ENCODE measurements at places on chromosomes 12 and 14. TPM values are rescaled to one million over a fixed set of nuclear protein-coding genes. Genes with fewer than 3 reads are reported as not detected.
A peak's percentile ranks its signal among the peaks of the same experiment; 100 is the strongest.

Gene TEDC1
- total RNA-seq: 53.2 TPM

DNA sequence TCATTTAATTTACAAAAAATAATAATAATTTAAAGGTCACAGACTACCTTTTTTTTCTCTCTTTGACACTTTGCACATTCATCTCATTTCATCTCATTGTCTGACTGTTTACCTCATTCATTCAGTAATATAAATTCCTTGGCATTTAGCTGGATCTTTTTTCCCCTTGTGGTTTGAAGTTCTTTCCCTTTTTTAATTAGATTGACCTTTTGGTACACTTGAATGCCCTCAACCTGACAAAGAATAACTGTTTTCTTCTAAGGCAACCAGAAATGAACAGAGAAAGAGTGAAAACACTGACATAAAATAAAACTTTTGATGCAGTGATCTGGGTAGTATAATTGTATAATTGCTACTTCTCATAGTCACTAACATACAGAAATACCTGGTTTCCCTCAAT lies 774.9 kb upstream of the NOVA1 start:
- H3K27me3 ChIP-seq: no peaks in the 10 kb centered on the region
- H3K27ac ChIP-seq: no peak overlapping the region
- H3K36me3 ChIP-seq: no peaks in the 10 kb centered on the region
- H3K4me1 ChIP-seq: no peaks in the 10 kb centered on the region

GRCh38 chr12:25417071-25417470 lies 136.0 kb downstream of the LMNTD1 start:
- H3K36me3 ChIP-seq: no peaks in the 10 kb centered on the region
- DNase-seq: no peak
- no peak overlapping the region for H3K4me3 ChIP-seq
- no peaks in the 10 kb centered on the region for H3K4me1 ChIP-seq
- no peak overlapping the region for H3K27ac ChIP-seq

Gene TEX22
- total RNA-seq: 3.9 TPM

Gene TEP1
- 38.1 TPM for total RNA-seq

DNA sequence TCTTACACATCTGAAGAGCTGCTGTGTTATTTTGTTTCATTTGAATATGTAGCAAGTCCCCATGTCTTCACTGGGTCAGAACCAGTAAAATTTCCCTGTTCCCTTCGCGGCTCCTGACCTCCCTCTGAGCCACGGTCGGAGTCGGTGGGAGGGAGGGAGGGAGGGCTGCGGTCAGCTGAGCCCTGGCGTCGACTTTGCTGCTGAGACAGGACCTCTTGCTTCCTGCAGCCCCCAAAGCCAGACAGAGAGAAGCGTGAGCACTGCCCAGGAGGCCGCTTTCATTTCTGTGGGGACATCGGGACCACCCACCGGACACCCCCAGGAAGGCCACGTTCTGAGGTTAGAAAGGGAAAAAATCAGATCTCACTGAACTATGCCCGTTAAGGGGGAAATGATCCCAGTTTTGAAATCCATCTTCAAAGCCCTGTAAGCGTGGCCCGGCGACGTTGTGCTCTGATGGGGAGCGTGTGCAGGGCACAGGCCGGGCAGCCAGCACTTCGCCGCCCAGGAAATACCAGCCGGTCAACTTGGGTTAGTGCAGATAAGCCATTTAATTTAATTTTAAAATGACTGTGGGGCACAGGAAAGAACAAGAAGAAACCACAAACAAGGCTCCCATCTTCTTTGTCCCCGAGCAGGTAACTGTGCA lies 42.1 kb downstream of the NOC4L start:
- H3K4me3 ChIP-seq: peak overlapping the region; percentile 49
- H3K36me3 ChIP-seq: peaks cover 26% of the 10 kb centered on the region
- H3K27ac ChIP-seq: peak overlapping the region; percentile 94

GRCh38 chr12:3122841-3123678 lies 45.9 kb downstream of the TSPAN9 start:
- no peak for DNase-seq
- no peaks in the 10 kb centered on the region for H3K36me3 ChIP-seq
- peaks cover 36% of the 10 kb centered on the region for H3K27me3 ChIP-seq
- H3K4me3 ChIP-seq: no peak overlapping the region
- H3K4me1 ChIP-seq: peaks cover 14% of the 10 kb centered on the region

GRCh38 chr12:1946296-1946695 lies 27.8 kb upstream of the CACNA2D4 start:
- DNase-seq: no peak
- H3K4me3 ChIP-seq: no peak overlapping the region
- peaks cover 44% of the 10 kb centered on the region for H3K36me3 ChIP-seq
- H3K4me1 ChIP-seq: no peaks in the 10 kb centered on the region
- no peak overlapping the region for H3K27ac ChIP-seq
- no peaks in the 10 kb centered on the region for H3K27me3 ChIP-seq

Gene STON2
- total RNA-seq: 1.1 TPM

DNA sequence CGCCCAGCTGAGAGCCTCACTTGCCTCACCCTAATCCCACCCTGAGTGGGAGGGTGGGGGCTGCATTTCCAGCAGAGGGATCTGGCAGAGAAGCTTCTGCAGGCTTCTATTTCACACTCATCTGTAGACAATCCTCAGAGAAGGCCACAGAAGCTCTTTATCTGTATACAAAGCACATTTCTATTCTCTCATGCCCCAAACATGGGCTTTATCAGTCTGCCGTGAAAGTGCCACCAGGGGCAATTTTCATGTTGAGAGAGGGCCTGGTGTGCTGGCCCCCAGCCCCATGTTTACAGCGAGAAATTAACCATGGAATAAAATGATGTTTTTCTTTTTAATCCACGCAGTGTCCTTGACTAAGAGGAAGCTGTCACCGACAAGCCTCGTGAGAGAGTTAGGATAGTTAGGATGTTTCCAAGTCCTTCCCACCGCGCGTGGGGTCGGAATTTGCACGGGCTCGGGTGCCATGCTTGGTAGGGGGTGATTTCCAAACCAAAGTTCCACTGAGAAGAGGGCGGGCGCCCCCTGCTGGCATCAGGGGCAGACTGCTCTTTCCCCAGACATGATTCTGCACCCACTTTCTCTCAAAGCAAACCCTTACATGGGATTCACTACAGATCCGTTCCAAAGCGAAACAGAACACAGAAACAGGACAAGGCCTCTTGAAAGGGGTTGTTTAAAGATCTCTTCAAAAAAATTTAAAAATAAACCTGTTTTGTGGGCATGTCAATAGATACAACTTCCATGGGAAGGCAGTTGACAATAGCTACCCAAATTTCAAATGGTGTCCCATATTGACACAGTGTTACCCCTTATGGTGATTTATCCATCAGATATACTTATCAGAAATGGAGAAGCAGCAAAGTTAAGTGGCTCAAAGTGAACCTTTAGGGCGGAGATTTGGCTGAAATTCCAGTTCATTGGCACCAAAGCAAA lies 19.4 kb downstream of the BDKRB1 start:
- H3K4me3 ChIP-seq: no peak overlapping the region
- H3K36me3 ChIP-seq: peaks cover 2% of the 10 kb centered on the region
- DNase-seq: peak; percentile 70
- H3K27ac ChIP-seq: no peak overlapping the region
- H3K27me3 ChIP-seq: no peaks in the 10 kb centered on the region

Gene CIROP
- total RNA-seq: not detected

- no peaks in the 10 kb centered on the region for H3K36me3 ChIP-seq
- no peak overlapping the region for H3K27ac ChIP-seq
- DNase-seq: no peak
- peaks cover 5% of the 10 kb centered on the region for H3K27me3 ChIP-seq
- no peaks in the 10 kb centered on the region for H3K4me1 ChIP-seq
- no peak overlapping the region for H3K4me3 ChIP-seq
Measured at GRCh38 chr14:20516921-20517320, 11.6 kb downstream of the RNASE10 start.

- no peaks in the 10 kb centered on the region for H3K4me1 ChIP-seq
- H3K36me3 ChIP-seq: no peaks in the 10 kb centered on the region
- H3K4me3 ChIP-seq: no peak overlapping the region
- peak; percentile 14 for DNase-seq
- H3K27ac ChIP-seq: no peak overlapping the region
Measured at GRCh38 chr12:96828169-96828789, 78.8 kb upstream of the NEDD1 start.

DNA sequence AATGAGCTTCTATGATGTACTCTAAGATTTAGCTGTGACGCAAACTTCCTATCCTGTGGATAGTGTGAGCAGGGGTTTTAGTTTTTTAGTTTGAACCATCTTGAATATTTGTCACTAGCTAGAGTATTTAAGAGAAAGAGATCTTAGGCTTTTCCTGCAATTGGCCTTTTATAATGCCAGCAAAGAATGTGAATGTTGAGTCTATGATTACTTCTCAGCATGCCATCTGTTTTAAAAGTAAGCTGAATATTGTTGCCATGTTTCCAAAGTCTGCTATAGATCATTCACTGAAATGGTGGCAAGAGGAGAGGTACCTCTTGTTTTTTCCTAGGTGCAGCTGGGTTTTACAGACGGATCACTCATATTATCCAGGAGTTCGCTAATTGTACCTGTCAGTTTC lies 1783.6 kb upstream of the FLRT2 start:
- no peaks in the 10 kb centered on the region for H3K36me3 ChIP-seq
- H3K4me1 ChIP-seq: no peaks in the 10 kb centered on the region
- no peak for DNase-seq
- no peaks in the 10 kb centered on the region for H3K27me3 ChIP-seq
- H3K4me3 ChIP-seq: no peak overlapping the region

DNA sequence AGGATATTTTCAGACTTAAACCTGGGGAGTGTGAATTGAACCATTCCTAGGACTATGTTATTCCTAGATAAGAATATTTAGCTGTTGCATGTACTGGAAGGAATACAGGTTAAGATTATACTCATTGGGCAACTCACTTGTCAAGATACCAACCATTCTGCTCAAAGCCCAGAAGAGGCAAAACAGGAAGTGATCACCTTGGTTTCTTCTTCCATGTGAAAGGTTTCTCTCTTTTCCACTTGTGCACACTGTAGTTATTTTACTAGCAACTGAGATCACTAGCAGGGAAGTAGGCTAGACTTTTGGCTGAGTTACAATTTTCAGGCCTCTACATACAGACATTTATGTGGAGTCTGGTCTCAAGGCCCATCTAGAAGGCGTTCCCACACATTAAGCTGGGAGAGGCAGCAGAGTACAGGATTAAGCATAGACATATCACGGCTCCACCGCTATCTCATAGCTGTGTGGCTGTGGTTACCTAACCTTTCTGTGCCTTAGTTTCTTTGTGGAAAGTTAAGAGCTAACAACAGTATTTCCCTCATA lies 83.9 kb upstream of the FERMT2 start:
- H3K4me1 ChIP-seq: peaks cover 36% of the 10 kb centered on the region
- H3K36me3 ChIP-seq: peaks cover 70% of the 10 kb centered on the region
- no peak overlapping the region for H3K27ac ChIP-seq
- H3K4me3 ChIP-seq: no peak overlapping the region

Gene HAL
- total RNA-seq: 0.69 TPM

DNA sequence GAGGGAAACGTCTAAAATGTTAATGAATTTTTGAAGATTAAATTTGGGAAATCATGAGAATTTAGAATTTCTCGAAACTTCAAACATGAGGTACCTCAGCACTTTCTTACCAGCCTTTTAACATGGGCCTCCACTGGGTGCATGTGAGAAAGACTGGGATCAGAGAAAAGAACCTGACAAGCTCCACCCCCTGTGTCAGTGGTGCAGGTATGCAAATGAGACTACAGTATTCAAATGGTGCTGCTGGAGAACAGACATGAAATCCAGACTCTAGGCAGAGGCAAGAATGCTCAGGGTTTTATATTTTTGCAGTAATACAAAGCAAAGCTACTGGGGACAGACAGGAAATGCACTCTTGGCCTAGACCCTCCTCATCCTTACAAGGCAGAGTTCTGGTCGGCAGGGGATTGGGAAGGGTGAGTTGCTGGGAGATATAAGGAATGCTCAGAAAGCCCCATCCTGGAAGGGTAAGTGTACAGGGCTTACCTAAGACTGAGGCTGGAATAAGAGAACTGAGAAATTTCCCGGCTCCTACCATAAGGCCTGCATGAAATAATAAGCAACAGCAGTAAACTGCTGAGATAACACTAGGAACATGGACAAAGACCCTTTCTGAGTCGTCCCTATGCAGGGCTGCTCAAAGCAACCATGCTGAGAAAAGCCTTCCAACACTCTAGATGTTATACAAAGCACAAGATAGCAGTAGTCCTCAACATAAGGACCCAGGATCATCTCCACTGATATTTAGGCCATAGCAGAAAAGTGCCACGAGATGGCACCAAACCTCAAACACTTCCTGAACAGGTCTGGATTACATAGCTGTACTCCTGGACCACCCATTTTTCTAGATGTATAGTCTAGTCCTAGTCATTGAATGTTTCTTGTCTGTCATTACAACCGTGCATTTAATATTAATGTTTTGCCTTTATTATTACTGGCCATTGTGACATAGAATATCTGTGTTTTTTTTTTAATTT lies 260.8 kb downstream of the RASSF9 start:
- peak; percentile 25 for DNase-seq
- no peaks in the 10 kb centered on the region for H3K36me3 ChIP-seq
- H3K27ac ChIP-seq: no peak overlapping the region
- H3K4me3 ChIP-seq: no peak overlapping the region
- H3K27me3 ChIP-seq: no peaks in the 10 kb centered on the region

Gene PTPRB
- total RNA-seq: not detected

DNA sequence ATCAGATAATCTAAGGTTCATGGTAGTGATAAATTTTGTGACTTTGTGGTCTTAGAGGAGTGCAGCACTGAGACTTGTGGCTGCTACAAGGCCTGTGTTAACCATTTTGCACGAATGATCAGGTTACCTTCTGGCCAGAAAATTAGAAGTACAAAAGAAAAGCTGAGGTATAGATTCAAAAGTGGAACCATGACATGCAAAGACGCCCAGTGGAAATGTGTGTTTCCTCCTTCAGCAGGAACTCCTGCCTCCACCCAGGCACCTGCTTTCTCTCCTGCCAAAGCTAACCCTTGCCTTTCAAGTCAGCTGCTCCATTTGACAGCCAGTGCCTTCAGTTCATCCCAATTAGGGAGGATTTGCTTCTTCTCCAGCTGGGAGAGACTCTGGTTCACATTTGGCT lies 10.1 kb downstream of the PDE6H start:
- H3K27ac ChIP-seq: peak overlapping the region; percentile 80
- H3K4me1 ChIP-seq: peaks cover 65% of the 10 kb centered on the region
- H3K4me3 ChIP-seq: no peak overlapping the region
- H3K36me3 ChIP-seq: no peaks in the 10 kb centered on the region

GRCh38 chr12:9049520-9050133 lies 60.3 kb downstream of the KLRG1 start:
- no peak overlapping the region for H3K27ac ChIP-seq
- peaks cover 2% of the 10 kb centered on the region for H3K27me3 ChIP-seq
- H3K4me3 ChIP-seq: no peak overlapping the region
- peaks cover 18% of the 10 kb centered on the region for H3K4me1 ChIP-seq
- DNase-seq: peak; percentile 69

- no peak for DNase-seq
- no peaks in the 10 kb centered on the region for H3K36me3 ChIP-seq
- peaks cover 8% of the 10 kb centered on the region for H3K4me1 ChIP-seq
- no peak overlapping the region for H3K4me3 ChIP-seq
Measured at GRCh38 chr14:94337274-94337673, 14.1 kb upstream of the SERPINA6 start.

GRCh38 chr14:99773521-99774497 lies 19.4 kb upstream of the EML1 start:
- H3K4me3 ChIP-seq: no peak overlapping the region
- no peaks in the 10 kb centered on the region for H3K36me3 ChIP-seq
- no peak overlapping the region for H3K27ac ChIP-seq
- peaks cover 24% of the 10 kb centered on the region for H3K27me3 ChIP-seq
- no peaks in the 10 kb centered on the region for H3K4me1 ChIP-seq

GRCh38 chr14:103748534-103748857 lies 32.9 kb downstream of the ZFYVE21 start:
- DNase-seq: peak; percentile 75
- H3K36me3 ChIP-seq: no peaks in the 10 kb centered on the region
- peak overlapping the region; percentile 86 for H3K27ac ChIP-seq
- no peak overlapping the region for H3K4me3 ChIP-seq
- peaks cover 19% of the 10 kb centered on the region for H3K4me1 ChIP-seq

GRCh38 chr14:31749275-31749674 lies 188.1 kb downstream of the NUBPL start:
- H3K4me1 ChIP-seq: no peaks in the 10 kb centered on the region
- no peaks in the 10 kb centered on the region for H3K27me3 ChIP-seq
- DNase-seq: no peak

Measured in activated CD4-positive, alpha-beta T cell treated with anti-CD3 and anti-CD28 coated beads, Interleukin-2, amount 10 ng/mL, durations not matched to agents 7 days and 5 days (primary cell).